T-helper 2 cell (primary cell): ENCODE measurements at places on chromosomes 6 and 20.

GRCh38 chr20:57620274-57620990 is at the start of gene ZBP1:
ZBP1 (minus strand) TSS chr20:57620426; CDS start chr20:57620295, 131 bp downstream.
- DNase-seq = no peak

- no peak for DNase-seq
These were observed at the start of gene METTL24 for GRCh38 chr6:110357664-110358552. METTL24 (minus strand) TSS chr6:110358349; CDS start chr6:110358272, 77 bp downstream.

DNA sequence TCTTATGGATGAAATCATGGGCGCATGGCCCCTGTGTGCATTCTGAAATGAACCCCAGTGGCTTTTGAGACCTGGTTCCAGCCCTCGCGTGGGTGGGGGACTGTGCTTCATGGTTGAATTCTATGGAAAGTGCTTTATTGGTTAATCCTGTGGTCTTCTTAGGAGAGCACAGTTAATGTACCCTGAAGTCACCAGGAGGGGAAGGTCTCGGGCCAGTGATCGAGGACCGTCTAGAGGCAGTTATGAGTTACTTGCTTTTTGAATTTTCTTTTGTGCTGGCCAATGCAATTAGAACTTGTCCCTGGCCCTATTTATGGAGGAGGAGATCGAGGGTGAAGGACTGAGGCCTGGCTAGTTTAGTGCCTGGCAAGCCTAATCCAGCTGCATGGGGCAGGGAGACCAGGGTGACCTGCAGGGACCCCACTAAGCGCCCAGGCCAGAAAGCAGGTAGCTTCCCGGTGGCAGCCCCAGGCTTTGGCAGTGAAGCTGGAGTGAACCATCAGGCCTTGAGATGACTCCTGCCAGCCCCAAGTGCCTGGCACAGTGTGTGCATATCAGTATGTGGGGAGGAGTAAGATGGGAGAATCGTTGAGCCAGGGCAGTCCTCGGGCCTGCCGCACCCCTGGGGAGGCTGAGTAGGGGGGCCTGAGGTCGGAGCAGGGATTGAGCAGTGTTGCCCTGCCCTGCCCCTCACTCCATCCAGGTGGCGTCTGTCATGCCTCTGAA is 144.6 kb upstream of the RNF24 start:
- DNase-seq = no peak

- no peak for DNase-seq
These were observed 106.7 kb upstream of the CLDN20 start for GRCh38 chr6:155157101-155157500.

GRCh38 chr6:106037060-106037459 is 49.1 kb upstream of the PRDM1 start:
- no peak for DNase-seq

GRCh38 chr6:170232186-170233002 is 58.5 kb downstream of the DLL1 start:
- no peak for DNase-seq

GRCh38 chr20:34675993-34676641 is 775 bp downstream of the PIGU start:
- DNase-seq = no peak

GRCh38 chr6:169452869-169453620 is 199.4 kb upstream of the THBS2 start:
- no peak for DNase-seq

GRCh38 chr6:12293235-12293930 is 3.2 kb downstream of the EDN1 start:
- DNase-seq = no peak

- no peak for DNase-seq
These were observed 340.3 kb downstream of the EPHA7 start for GRCh38 chr6:93079061-93079460.

DNA sequence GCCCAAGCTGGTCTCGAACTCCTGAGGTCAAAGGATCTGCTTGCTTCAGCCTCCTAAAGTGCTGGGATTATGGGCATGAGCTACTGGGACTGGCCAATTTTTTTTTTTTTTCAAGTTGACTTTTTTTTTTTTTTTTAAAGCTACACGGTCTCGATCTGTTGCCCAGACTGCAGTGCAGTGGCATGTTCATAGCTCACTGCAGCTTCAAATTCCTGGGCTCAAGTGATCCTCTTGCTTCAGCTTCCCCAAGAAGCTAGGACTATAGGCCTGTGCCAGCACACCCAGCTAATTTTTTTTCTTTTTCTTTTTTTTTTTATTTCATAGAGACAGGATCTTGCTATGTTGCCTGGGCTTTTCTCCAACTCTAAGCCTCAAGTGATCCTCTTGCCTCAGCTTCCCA is 59.5 kb downstream of the NCOA3 start:
- DNase-seq = no peak

DNA sequence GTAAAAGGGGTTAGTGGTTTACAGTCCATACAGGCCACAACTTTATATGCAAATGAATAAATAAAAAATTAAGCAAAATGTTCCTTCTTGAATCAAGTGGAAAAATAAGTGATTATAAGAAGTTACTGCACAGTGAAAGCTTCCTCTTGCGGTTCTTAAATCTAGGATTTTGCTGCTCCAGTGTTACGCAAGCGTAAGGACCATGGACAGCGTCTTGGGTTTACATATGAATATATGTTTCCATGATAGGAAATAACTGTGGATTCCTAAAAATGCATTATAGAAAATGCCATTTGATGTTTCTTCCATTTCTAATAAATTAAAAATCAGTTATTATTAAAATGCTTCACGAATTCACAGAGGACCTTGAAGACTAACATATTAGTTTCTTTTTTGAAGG is 176.6 kb upstream of the POU3F2 start:
- DNase-seq = peak; percentile 15

DNA sequence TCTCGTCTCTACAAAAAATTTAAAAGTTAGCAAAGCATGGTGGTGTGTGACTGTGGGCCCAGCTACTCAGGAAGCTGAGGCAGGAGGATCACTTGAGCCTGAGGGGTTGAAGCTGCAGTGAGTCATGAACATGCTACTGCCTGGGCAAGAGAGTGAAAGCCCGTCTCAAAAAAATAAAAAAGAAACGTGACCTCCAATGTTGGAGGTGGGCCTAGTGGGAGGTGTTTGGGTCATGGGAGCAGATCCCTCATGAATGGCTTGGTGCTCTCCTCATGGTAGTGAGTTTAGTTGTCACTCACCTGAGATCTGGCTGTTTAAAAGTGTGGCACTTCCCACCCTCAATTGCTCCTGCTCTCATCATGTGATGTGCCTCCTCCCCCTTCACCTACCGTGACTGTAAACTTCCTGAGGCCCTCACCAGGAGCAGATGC is 24.3 kb downstream of the RBL1 start:
- DNase-seq = peak; percentile 50

- no peak for DNase-seq
These were observed 66.2 kb downstream of the GNAS-AS1 start for GRCh38 chr20:58784321-58785074.

- no peak for DNase-seq
These were observed 236.8 kb downstream of the PACRG start for GRCh38 chr6:162964488-162965140.

DNA sequence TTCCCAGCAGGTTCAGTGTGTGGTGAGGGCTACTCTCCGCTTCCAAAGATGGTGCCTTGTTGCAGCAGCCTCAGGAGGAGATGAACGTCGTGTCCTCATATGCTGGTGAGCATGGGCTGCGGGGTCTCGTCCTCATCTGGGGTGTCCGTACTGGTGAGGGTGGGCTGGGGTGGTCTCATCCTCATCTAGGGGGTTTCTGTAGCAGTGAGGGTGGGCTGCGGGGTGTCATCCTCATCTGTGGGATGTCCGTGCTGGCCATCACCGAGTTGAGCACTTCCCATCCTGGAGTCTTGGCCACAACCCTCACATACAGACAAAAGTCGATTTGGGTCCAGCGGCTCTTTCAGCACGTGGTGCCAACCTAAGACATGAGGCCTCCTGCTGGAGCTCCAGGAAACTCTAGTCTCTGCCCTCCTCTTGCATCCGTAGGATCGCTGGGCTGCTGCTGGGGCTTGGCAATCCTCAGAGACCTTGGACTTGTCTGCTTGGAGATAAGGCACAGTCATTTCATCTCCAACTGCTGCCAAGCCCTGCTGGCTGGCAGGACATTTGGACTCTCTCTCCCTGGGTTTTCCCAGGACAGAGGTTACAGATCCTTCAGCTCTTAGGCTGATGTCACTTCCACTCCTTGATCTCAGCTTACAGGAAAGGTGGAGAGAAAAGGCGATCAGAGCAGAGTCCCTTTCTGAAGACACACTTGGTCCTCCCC is 160.4 kb downstream of the PACRG start:
- DNase-seq = no peak

DNA sequence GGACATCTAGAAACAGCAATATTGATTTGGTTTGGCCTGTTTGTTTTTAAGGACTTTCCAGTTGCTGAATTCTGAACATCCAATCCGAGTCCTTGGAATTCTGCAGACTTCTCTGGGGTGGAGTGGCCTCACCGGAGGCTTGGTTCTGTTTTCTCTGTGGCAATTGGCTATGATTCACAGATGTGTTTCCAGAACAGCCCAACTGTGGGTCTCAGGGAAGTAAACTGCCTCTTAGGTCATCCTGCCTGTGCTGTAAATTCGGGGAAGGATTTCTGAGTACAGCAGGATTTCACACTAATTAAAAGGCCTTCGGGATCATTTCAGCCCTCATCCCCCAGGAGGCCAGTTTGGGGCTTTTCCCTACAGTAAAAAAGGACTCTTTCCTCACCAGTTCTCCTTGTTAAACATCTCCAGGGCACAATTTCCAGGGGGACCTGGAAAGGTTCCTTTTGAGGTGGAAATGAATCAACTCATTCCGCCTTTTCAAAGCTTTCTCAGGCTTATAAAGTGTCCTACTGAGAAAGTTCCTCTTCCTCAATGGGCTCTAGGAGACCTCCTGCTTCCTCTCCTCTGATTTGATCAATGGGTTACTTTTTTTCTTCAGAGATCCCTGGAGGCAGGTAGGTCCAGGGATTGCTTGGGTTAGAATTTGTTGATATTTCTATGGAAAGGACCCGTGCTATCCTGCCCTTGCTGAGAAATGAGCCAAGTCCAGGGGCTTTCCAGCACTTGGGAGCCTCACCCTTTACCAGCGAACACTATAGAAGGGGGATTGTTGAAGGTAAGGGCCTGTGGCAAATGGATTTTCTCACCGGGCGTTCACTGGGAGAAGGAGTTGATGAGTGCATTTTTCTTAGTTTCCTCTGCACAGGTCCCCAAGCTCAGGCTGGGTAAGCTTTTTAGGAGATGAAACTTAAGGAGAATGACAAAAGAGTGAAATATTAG is 114.6 kb downstream of the CLIC5 start:
- no peak for DNase-seq

DNA sequence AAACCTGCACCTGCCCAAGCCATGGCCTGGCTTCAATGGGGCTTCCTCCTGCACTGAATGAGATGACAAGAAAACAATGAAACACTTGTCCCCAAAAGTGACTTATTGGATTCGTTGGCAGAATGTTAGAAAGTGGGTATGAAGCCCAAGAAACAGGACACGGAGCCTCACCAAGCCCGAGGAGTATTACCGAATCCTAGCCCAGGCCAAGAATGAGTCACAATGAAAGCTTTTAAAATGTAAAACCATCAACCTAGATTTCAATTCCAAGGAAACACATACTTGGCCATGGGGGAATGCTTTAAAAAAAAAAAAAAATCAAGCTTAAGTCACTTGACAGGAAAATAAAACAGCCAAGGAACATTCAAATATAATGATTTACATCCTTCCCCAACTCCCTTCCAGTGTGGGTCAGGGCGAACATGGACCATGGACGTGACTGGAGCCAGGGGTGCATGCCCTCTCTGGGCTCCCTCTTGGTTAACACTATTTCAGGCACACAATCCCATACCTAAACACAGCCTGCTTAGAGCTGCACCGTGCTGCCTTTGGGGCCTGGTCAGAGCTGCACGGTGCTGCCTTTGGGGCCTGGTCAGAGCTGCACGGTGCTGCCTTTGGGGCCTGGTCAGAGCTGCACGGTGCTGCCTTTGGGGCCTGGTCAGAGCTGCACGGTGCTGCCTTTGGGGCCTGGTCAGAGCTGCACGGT is 3.1 kb upstream of the STX16 start:
- DNase-seq = no peak

- DNase-seq = no peak
These were observed 2.9 kb downstream of the RAB32 start for GRCh38 chr6:146546443-146547043.

GRCh38 chr20:47066484-47067270 is 172.0 kb downstream of the EYA2 start:
- no peak for DNase-seq

DNA sequence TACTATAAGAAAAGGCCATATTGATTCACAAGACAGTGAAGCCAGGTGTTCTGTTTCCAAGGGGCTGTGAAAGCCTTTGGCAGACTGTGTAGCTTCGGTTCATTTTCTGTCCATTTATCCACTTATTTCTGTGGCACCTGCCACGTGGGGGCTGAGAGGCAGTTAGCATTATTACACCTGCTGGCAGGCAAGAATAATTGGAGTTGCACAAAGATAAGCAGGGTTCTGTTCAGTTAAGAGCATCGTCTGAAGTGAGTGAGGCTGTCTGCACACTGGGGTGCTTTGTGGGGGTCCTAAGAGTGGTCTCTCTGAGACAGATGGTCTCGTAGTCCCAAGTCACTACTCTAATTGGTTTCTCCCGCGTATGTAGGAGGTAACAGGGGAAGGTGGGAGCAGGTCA is 60.6 kb upstream of the CCN6 start:
- DNase-seq = no peak

GRCh38 chr6:167977717-167978467 is 19.6 kb upstream of the KIF25 start:
- no peak for DNase-seq

GRCh38 chr20:49671433-49671832 is 42.2 kb downstream of the B4GALT5 start:
- DNase-seq = no peak

DNA sequence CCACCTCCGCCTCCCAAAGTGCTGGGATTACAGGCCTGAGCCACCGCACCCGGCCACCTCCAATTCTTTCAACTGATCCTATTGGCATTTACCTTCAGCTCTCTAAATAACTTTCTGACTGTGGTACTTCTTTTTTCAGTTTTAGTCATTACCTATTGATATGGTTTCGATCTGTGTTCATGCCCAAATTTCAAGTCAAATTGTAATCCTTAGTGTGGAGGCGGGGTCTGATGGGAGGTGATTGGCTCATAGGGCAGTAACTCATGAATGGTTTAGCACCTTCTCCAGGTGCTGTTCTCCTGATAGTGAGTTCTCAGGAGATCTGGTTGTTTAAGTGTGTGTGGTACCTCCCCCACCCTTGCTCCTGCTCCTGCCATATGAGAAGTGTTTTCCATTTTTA is 140.9 kb downstream of the LPA start:
- DNase-seq = no peak

GRCh38 chr6:27562027-27562410 is 89.1 kb upstream of the ZNF184 start:
- no peak for DNase-seq

DNA sequence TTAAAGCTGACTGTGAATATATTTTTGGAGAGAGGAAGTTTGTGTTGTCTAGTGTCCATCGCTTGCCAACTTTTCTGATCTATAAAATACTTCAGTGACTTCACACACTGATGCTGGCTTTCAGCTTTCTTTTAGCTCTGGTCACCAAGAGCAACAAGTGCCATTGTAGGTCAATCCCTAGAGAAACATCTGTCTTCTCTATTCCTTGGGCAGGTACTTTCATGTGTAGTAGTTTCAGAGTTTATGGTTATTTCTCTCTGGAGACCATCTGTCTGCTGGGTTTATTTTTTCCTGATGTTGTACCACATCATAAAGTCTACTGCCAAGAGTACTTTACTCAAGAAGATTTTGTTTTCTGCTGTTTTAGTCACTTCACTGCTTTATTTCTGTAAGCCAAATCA is 249.9 kb downstream of the KHDC1L start:
- DNase-seq = no peak
